ENCODE measurements at places on chromosomes 16 and 17.

GRCh38 chr17:31007695-31008373, 37.0 kb downstream of the RNF135 start:
- DNase-seq, result no peak

GRCh38 chr16:88691924-88692560, 5.7 kb upstream of the SNAI3 start:
- peak; percentile 69 for DNase-seq

GRCh38 chr16:64434526-64435069, 687.3 kb downstream of the CDH11 start:
- no peak for DNase-seq

DNA sequence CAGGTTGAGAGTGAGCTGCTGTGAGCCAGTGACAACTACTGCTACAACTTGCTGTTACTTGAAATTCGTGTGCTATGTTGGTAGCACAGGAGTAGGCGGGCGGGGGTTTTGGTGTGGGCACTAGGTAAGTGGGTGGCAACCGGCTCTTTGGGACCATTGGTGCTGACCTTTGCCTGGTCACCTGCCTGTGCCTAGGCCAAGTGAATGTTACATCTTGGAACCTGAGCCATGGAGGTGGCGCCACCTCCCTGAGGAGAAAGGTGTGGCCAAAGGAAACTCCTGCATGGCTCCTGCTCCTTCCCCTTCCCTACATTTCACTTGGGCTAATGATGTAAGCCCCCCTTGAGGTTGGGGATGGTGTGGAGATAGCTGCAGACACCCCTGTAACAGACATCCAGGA, 25.4 kb upstream of the ARHGAP23 start:
- no peak for DNase-seq

DNA sequence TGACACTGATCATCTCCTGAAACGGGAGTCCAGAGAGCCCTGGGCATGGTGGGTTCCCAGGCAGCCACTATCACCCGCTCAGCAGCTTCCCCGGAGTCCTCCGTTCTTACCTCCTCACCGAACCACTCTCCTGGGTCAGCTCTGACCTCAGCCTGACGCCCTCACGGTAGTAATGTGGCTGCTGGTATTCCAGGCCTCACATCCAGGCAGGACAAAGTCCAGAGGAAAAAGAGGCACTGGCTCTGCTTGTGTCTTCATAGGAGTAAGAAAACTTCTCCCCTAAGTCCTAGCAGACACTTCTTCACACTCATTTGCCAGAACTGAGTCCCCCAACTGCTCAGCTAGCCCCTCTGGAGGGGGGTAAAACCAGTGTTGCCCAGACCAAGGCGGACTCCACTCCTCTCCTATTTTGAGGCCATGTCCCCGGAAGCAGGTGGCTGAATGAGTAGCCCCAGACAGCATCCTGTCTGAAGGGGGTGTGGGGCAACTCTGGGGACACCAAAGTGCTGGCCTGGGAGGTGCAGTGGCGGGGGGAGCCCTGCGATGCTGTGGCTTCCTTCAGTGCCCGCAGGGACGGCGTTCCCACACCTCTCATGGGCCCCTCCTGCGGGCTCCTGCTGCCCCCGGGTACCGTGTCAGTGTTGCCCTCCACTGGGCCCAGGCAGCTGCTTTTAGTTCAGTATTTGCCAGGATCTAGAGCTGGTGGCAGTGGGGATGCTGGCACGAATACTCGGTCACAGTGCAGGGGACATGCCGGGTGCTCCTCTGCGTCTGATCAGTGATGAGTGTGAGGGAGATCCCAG, 5.4 kb downstream of the FSCN2 start:
- no peak for DNase-seq

- DNase-seq, result no peak
Measured at GRCh38 chr17:64655704-64656103, 6.4 kb downstream of the SMURF2 start.

- no peak for DNase-seq
Measured at GRCh38 chr16:78551487-78552085, 452.1 kb downstream of the WWOX start.

GRCh38 chr17:14067347-14067746, 2.0 kb upstream of the COX10 start:
- DNase-seq, result no peak

- DNase-seq, result no peak
Measured at GRCh38 chr17:2897605-2898004, 101.4 kb downstream of the RAP1GAP2 start.

- DNase-seq, result no peak
Measured at GRCh38 chr17:38512473-38513058, 84.3 kb downstream of the ARHGAP23 start.

DNA sequence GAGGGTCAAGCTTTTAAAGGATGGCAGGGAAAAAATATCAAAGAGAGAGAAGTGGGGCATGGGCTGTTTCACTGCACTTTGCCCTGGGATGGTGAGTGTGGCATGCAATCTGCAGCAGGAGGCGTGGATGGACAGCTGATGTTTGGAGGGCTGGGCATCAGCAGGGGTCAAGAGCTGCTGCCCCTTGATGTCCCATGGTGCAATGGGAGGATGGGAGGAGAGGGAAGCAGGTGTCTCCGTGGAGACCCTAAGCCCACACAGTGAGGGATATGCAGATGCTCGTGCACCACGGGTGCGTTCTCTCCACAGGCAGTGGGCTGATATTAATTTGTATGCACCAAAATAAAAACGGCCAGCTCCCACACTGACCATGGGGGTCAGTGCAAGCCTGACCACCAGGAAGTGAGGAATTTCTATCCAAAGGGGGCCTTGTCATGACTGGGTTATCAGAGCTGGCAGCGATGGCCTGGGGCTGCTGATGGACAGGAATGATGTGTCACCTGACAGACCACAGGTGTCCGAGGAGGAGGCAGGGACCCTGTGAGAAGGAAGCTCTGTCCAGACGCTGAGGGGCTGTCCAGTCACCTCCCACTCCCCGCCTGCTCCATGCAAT, 183.6 kb downstream of the IRF8 start:
- DNase-seq, result no peak

DNA sequence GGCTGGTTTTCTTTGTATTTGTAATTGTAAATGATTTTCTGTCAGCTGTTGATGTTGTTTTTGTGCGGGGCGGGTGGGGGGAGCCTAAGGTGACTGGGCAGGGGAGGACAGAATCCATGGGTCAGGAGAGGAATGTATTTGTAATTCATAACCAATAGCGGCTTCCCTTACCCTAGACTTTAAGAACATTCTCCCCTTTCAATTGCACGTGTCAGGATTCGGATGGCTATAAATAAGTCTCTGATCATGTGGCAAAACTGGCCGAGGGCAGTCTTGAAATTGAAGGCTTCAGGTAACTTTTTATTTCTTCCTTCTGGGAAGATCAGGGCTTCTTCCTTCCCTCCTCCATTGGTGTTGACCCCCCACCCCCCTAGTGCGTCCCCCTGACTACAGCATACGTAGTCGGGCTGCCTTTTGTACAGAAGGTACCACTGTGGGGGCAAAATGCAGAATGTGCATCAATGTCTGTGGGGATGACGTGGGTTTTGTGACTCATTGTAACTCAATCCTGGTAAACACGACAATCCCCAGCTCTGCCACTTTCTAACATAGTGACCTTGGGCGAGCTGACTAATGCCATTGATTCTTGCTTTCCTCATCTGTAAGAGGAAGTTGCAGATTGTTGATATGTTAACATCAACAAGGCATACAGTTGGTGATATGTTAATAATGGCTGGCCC, 16.2 kb downstream of the MARCHF10 start:
- no peak for DNase-seq

DNA sequence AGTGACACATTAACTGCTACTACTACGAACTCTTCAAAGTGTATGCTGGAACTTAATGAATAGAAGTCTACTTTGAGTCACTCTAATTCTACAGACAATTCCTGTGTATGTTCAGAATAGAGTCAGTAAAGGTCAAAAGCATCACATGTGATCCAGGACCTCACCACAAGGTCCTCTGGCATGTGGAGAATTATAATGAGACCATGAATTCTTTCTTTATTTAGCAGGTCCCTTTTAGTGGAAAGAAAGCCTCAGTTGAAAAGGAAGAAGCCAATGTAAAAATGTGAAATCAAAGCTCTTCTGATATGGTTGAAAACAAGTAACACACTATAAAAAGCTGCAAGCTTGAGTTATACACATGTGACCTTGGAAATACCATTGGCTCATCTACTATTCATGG, 1612.1 kb upstream of the GOT2 start:
- DNase-seq, result no peak

DNA sequence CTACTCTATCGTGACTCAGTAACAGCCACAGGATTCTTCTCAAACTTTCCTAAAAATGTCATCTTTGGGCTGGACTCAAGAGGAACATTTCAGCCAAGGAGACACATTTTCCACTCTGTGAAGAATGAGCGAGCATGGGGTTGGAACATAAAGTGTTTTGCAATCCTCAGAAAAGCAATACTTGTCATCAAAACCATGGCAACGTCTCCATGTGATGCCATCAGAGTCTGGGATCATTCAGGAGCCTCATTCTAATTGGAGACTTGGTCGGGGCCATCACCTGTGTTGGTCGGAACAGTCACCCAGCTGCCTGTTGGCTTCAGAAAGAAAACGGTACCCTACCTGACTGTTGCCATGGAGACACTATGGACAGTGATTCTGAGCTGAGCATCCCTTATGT, 25.5 kb downstream of the MYOCD start:
- no peak for DNase-seq

DNA sequence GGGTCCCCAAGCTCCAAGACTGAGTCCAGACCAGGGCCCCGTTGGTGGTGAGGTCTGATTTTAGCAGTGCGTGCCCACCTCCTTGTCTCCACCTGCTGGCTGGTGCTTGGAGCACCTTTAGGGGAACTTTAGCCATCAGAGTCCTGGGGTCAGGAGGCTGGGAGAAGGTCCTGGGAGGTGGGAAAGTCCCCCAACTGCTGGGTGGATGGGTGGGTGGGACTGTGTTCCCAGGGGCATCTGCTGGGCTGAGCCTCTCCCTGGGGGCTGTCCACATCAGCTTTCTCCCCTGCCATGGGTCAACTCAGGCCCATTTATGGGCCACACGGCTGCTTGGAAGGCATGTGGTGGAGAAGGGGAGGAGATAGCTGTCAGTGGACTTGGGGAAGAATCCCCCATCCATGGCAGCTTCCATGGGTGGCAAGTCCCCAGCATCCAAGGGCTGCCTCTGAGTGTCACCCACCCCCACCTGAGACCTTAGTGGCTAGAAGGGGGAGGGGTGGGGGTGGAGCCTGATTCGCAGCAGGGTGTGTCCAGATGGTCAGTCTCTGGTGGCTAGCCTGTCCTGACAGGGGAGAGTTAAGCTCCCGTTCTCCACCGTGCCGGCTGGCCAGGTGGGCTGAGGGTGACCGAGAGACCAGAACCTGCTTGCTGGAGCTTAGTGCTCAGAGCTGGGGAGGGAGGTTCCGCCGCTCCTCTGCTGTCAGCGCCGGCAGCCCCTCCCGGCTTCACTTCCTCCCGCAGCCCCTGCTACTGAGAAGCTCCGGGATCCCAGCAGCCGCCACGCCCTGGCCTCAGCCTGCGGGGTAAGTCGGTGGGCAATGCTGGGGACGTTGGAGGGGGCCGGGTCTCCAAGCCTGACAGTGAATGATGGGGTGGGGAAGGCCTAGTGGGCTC, at the start of gene TRPV2:
TRPV2 (plus strand) TSS at position 541 of the 894 bp plus-strand sequence. CDS start 2,098 bp downstream, outside the sequence.
- DNase-seq, result peak; percentile 52

DNA sequence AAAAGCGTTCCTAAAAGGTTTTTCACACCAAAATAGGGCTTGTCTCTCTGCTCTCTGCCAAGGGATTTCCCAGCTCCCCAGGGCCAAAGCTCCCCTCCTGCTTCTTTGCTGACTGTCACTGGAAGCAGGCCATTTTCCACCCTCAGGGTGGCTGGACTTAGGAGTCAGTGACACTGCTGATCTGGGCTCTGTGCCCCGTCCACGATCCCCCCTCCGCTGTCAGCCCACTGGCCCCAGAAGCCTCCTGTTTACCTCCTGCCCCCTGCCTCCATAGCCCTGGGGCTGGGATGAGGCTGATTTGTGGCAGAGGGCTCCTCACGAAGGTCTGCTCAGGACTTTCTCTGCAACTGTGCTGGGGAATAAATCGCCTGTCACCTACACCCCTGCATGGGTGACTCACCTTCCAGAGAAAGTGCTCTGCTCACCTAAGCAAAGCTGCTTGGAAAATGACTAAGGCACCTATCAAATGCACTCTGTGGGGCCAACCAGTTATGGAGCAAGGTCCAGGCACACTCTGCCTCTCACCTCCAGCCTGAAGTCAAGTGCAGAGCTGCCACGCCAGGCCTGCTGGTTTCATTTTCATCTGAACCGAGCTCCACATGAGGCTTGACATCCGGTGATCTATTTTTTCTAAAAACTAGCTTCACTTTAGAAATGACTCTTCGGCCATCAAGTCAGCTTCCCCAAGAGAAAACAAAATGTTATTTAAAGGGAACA, 4.9 kb downstream of the MAP3K14 start:
- peak; percentile 67 for DNase-seq

- DNase-seq, result no peak
Measured at GRCh38 chr16:25109643-25110042, 1.9 kb upstream of the LCMT1 start.

DNA sequence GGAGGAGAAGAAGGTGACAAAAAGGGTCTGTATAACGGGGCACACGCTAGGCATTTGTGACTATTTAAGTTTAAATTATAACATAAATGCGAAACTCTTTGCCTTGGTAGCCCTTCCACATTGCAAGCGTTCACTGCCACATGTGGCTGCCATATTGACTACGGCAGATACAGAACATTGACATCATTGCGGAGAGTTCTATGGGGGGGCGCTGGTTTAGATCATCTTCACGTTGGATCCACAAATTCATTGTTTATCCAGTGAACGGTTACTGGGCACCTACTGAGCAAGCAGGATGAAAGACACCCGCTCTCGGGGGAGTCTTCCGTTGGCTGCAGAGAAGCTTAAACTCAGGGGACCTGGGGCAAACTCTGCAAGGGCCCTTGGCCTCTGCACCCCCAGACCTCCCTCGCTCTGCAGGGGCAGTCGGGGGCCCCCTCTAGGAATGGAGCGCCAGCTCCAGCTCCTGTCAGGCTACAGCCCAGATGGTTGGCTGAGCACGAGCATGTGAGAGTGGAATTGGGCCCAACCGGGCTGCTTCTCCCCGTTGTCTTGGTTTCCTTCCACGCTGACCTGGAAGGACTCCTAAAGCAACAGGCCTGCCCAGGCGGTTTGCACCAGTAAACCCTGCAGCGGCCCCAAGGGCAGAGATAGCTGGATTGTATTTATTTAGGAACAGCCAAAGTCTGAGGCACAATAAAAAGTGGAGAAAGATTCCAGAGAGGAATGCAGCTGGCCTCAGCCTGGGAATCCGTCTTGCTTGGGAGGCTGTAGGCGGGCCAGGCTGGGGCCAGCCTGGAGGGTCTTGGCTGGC, 172.2 kb downstream of the SEC14L1 start:
- DNase-seq, result peak; percentile 9

DNA sequence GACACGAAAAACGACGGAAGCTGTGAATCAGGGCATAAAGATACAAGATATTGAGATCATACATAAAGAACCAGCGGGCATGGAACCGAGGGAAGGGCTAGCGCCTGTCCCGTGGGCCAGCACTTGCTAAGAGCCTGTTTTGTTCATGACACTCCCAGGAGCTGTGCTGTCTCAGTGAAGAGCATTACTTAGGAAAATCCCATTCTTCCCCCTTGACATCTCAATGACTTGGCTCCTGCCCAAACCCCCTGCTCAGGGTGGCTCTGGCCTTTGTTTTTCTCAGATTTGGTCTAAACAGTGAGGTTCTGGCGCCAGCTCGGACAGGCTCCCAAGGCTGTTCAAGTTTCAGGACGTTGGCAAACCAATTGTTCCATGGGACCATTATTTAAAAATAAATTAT, 79.1 kb upstream of the SEC14L1 start:
- DNase-seq, result no peak
